ENCODE measurements at places on chromosomes 3 and 15.

- no peak for DNase-seq
Measured at GRCh38 chr3:159766563-159767185, 222.0 kb upstream of the IL12A start.

- DNase-seq, result no peak
Measured at GRCh38 chr3:141335531-141336061, 32.7 kb upstream of the ZBTB38 start.

DNA sequence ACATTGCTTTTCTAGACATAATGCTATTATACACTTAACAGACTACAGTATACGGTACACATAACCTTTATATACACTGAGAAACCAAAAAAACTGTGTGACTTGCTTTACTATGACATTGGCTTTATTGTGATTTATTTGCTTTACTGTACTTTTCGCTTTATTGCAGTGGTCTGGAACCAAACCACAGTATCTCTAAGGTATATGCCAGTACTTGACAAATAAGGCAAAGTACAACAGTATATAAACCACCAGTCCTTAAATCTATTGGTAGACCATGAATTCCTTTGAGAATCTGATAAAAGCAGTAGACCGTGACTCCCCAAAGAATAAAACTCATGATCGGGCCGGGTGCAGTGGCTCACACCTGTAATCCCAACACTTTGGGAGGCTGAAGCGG is 50.3 kb downstream of the HERC1 start:
- no peak for DNase-seq

DNA sequence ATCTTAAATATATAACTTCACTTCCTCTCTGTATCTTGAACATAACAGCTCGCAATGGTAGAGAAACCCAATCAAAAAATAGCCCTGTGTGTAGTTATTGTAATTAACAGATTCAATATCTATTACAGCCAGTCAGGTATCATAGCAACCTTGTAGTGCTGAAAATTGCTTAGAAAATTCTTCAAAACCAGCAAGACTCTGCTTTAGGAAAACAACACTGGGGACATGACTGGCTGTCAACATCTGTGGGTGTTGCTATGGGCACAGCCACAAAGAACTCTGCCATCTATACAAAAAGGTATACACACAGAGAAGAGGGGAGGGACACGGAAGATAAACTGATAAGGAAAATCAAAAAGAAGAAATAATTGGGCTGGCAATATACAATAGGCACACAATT is 101.2 kb downstream of the WDR72 start:
- no peak for DNase-seq

DNA sequence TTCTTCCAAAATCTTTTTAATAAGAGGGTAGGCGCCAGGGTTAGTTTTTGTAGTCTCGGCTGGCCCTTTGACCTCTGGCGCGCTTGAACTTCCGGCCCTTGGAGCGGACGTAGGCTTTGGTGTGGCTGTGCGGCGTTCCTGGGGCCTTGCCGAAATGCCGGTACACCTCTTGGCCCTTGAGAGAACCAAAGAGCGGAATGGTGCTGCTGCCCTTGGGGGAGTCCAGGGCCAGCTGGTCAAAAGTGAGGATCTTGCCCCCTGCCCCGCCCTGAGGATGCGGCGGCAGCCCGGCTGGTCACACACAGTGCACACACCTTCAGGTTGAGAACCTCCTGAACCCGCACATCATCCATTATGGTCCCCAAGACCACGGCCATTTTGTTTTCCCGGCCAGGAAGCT is 20.0 kb upstream of the CHRNB4 start:
- DNase-seq, result no peak

DNA sequence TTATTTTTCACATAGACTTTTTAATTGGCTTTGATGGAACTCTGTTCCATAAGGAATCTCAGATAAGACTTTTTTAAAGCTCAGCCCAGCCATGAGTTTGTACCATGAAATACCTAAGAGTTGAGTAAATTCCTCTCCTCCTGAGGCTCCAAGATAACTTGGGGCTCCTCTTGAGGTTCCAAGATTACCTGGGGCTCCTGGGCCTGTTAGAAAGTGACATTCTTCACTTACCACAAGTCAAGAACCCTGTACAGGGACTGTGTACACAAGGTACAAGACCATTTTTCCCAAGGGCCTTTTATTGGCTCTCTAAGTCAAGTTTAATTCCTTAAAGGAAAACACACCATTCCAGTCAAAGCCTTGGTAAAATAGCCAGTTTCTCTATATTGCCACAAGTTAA is 111.3 kb upstream of the PRR20G start:
- no peak for DNase-seq

GRCh38 chr15:46709460-46710083 is 1007.7 kb upstream of the SEMA6D start:
- DNase-seq, result no peak
